Activated CD4-positive, alpha-beta T cell treated with anti-CD3 and anti-CD28 coated beads for 36 hours (primary cell): ENCODE measurements at places on chromosomes 4 and X.

- DNase-seq, result no peak
Observed at GRCh38 chr4:76388160-76388908, 32.6 kb downstream of the CCDC158 start.

DNA sequence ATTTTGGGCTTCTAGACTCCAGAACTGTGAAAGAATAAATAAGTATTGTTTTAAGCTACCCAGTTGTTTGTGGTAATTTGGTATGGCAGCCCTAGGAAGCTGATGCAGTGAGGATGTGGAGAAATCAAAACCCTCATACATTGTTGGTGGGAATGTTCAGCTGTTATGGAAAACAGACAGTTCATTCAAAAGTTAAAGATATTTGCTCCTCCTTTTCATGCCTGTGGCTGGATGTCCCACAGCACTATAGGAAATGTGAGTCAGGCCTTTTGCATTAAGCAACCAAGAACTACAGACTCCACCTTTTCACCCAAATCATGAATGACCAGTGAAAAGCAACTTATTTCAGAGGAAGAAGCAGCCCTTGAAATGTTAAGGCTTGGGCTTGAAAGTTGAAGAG lies 6.7 kb downstream of the BBS12 start:
- no peak for DNase-seq

DNA sequence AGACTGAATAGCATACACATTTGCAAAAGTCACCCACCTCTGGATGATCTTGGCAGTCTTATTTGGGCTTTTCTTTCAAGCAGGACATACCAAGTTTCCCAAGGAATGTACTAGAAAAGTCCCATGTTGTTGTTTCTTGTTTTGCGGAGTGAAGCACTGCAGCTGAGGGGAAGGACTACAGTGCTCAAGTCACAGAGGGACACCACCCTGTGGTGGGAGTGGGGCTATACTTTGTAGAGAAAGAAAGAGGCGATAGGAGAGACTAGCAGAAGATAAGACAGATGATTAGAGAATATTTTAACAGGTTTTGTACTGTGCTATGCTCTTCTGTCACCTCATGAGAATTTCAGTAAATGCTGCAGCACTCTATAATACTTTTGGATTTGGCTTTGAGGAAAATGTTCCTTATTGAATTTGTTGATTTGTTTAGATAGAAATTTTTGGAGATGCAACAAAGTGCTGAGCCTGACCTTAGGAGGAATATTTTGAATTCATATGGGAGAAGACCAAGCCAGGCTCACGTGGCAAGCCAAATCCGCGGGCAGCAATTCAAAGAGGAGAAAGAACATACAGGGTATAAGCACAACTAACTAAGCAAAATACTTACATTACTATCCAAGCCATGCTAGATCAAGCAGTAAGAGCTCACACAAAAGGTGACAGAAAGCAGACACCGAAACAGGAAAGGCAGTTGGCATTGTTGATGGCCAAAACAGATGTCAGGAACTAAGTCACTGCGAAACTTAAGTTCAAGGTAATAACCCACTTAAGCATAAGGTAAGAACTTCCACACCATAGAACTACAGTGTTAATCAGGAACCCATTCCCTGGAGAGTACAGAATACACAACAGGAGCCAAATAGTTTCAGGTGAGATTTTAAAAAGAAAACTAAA lies 280.3 kb upstream of the INTU start:
- no peak for DNase-seq

GRCh38 chr4:104944596-104944995 lies 202.1 kb upstream of the TET2 start:
- DNase-seq, result no peak

GRCh38 chrX:20224814-20225487 lies 41.8 kb downstream of the RPS6KA3 start:
- DNase-seq, result peak; percentile 16

DNA sequence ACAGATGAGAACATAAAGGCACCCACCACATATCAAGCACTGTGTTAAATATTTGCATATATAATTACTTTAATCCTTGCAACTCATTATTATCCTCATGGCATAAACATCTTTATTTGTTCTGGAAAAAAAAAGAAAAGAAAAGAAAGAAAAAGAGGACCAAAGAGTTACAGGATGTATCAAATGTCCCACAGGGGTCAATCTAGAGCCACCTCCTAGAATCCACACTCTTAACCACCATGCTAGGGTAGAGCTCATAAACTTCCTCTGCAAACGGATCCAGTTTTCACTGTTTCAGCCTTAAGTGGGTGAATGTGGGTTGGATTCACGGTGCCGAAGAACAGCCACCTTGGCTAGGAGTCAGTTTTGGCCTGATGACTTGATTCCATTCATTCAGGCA lies 171.1 kb upstream of the PPARGC1A start:
- DNase-seq, result no peak

DNA sequence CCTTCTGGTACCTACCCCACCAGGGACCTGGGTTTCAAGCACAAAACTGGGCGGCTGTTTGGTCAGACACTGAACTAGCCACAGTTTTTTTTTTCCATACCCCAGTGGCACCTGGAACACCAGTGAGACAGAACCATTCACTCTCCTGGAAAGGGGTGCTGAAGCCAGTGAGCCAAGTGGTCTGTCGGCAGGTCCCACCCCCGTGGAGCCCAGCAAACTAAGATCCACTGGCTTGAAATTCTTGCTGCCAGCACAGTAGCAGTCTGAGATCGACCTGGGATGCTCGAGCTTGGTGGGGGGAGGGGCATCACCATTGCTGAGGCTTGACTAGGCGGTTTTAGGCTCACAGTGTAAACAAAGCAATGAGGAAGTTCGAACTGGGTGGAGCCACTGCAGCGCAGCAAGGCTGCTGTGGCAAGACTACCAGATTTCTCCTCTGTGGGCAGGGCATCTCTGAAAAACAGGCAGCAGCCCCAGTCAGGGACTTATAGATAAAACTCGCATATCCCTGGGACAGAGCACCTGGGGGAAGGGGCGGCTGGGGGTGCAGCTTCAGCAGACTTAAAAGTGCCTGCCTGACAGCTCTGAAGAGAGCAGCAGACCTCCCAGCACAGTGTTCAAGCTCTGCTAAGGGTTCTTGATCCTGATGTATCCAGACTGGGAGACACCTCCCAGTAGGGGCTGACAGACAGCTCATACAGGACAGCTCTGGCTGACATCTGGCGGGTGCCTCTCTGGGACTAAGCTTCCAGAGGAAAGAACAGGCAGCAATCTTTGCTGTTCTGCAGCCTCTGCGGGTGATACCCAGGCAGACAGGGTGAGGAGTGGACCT lies 223.0 kb downstream of the COX18 start:
- no peak for DNase-seq

DNA sequence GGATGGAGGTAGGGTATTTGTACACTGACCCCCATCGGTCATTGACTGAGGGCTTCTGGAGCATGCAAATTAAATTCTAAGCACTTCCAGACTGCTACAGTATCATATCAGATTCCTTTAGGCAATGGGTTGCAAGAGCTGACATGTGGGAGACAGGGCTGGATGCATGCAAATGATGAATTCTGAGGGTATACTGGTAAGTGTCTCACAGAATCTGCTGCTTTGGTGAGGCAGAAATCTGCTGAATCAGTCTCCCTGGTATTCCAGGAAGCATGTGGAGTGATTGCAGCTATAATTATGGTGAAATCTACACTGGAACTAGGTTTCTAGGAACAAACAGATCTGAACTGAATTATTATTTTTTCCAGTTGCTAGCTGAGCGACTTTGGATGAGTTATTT lies 684.9 kb upstream of the MAGEB2 start:
- no peak for DNase-seq

- DNase-seq, result no peak
Observed at GRCh38 chr4:11111876-11112275, 316.8 kb downstream of the HS3ST1 start.

DNA sequence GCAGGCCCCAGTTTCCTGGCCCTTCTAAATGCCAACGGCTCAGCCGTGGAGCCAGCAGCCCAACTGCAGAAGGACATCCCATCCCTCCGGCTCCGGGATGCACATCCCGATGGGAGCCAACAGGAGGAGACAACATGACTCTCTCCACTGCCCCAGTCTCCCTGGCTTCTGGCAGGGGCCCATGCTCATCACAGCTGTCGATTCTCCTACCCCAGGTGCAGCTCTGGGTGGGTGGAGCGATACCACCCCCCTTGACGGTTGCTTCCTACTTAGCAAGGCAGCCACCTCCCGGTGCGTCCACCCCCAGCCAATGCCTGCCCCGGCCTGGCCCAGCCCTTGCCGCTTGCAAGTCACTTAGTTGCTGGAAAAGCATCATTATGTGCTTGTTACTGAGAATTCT lies 19.5 kb downstream of the ZNF275 start:
- DNase-seq, result no peak

DNA sequence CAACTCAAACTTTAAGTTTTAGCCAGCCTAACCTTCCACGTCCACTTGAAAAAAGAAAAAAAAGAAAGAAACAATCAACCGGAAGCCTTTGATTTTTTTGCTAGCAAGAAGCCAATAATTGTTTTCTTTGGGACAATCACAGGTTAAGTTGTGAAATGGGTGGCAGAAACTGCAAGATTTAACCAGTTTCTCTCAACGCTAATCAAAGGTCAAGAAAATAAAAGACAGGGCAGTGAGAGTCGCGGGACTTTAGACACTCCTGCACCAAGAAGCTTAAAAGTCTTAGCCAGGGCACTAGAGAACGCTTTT lies 1.0 kb downstream of the ACSL1 start:
- no peak for DNase-seq
